HFFc6 (cell line): ENCODE measurements at places on chromosomes 7 and 10.
A peak's percentile ranks its signal among the peaks of the same experiment; 100 is the strongest.

GRCh38 chr7:5333121-5334045, 50.6 kb downstream of the SLC29A4 start:
- H3K4me1 ChIP-seq: no peaks in the 10 kb centered on the region
- no peak overlapping the region for H3K27ac ChIP-seq
- no peak for DNase-seq

GRCh38 chr7:101450064-101450463, 87.4 kb downstream of the COL26A1 start:
- no peak overlapping the region for H3K4me3 ChIP-seq
- no peaks in the 10 kb centered on the region for H3K36me3 ChIP-seq
- peaks cover 28% of the 10 kb centered on the region for H3K27me3 ChIP-seq
- no peak overlapping the region for H3K27ac ChIP-seq

- peaks cover 48% of the 10 kb centered on the region for H3K27me3 ChIP-seq
- no peak overlapping the region for H3K27ac ChIP-seq
- no peaks in the 10 kb centered on the region for H3K36me3 ChIP-seq
- peaks cover 7% of the 10 kb centered on the region; the same call in 1 of the 2 replicates for H3K4me1 ChIP-seq
These were observed 146.7 kb upstream of the UNC5B start for GRCh38 chr10:71065659-71066058.

DNA sequence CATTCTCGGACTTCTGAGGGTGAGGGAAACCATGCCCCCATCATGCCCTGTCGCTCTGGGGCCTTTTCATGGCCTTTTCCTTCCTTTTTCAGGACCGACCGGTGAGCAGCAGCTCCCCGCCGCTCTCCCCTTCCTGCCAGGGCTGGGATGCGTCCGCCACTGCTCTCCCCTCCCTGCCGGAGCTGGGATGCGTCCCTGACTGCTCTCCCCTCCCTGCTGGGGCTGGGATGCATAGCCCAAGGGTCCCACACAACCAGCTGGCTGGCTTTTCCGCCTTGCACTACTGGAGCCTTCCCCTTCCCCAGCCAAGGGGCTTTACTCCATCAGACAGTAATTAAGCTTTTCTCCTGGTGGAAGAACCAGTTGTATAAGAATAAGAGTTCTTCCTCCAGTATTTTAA, 129.7 kb upstream of the COBL start:
- no peak overlapping the region for H3K27ac ChIP-seq
- H3K4me1 ChIP-seq: no peaks in the 10 kb centered on the region
- no peaks in the 10 kb centered on the region; the same call in none of the 2 replicates for H3K27me3 ChIP-seq
- DNase-seq: no peak

GRCh38 chr10:3372281-3372680, 199.7 kb upstream of the PITRM1 start:
- DNase-seq: no peak
- peaks cover 14% of the 10 kb centered on the region for H3K27me3 ChIP-seq
- H3K36me3 ChIP-seq: no peaks in the 10 kb centered on the region
- H3K4me1 ChIP-seq: no peaks in the 10 kb centered on the region
- H3K27ac ChIP-seq: no peak overlapping the region
- H3K4me3 ChIP-seq: no peak overlapping the region

DNA sequence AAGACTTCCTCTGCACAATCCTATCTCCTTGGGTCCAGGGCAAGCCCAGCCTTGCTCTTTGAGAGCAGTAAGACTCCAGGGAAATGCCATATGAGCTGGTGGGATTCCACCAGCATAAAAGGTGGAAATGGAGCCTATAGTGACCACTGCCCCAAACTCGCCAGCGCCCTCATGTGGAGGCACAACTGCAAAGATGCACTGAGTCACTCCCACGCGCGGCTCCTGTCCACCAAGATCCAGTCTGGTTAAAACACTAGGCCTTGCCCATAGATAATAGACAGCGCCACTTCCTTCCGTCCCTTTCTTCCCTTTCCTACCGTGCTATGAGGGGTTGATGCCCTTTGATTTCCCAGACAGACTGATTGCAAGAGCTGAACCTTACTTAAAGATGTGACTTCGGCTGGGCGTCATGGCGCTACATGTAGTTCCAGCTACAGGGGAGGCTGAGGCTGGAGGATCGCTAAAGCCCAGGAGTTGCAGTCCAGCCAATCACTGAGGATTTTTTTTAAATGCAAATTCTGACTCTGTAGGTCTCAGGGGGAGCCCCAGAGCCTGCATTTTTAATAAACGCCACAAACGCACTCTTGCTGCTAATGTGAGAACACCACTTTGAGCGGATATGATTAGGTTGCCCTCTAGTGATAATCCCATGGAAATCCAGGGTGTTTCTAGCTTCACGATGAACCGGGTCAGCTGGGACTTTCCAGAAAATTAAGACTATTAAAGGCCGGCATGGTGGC, 136.5 kb downstream of the EPC1 start:
- DNase-seq: peak; percentile 61
- peaks cover 8% of the 10 kb centered on the region for H3K27me3 ChIP-seq
